ENCODE measurements at places on chromosomes 7 and 10.

GRCh38 chr10:84428711-84429110 lies 100.3 kb downstream of the CCSER2 start:
- H3K27me3 ChIP-seq: no peaks in the 10 kb centered on the region
- no peak overlapping the region for H3K4me3 ChIP-seq
- no peak overlapping the region for H3K27ac ChIP-seq
- no peaks in the 10 kb centered on the region for H3K36me3 ChIP-seq
- H3K4me1 ChIP-seq: peaks cover 10% of the 10 kb centered on the region
- DNase-seq: no peak

- H3K36me3 ChIP-seq: no peaks in the 10 kb centered on the region
- peak overlapping the region; percentile 41 for H3K27ac ChIP-seq
- H3K4me3 ChIP-seq: no peak overlapping the region
- DNase-seq: peak; percentile 51
- H3K4me1 ChIP-seq: peaks cover 26% of the 10 kb centered on the region
Observed at GRCh38 chr7:92682903-92683539, 92.8 kb upstream of the FAM133B start.

DNA sequence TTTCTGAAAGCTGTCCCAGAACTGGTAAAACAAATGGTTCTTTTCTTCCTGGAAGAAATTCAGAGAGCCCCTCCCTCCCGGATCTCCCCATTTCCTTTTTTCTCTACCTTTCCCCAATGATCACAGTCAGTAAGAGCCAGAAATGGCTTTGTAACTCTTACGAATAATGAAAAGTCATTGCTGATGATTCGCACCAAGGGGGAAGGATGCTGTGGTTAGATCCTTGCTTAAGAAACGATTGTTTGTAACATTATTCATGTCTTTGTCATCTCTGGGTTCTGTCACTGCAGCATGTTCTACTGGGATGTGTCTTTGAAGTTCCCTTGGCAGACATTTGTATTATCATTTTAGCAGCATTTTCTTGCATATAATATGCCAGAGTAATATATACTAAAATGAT lies 138.9 kb downstream of the CACNB2 start:
- DNase-seq: no peak
- no peak overlapping the region for H3K4me3 ChIP-seq

- no peak overlapping the region for H3K27ac ChIP-seq
- no peaks in the 10 kb centered on the region for H3K36me3 ChIP-seq
- no peaks in the 10 kb centered on the region for H3K4me1 ChIP-seq
- H3K4me3 ChIP-seq: no peak overlapping the region
- no peak for DNase-seq
Observed at GRCh38 chr10:130884456-130884855, 427.1 kb downstream of the TCERG1L start.

DNA sequence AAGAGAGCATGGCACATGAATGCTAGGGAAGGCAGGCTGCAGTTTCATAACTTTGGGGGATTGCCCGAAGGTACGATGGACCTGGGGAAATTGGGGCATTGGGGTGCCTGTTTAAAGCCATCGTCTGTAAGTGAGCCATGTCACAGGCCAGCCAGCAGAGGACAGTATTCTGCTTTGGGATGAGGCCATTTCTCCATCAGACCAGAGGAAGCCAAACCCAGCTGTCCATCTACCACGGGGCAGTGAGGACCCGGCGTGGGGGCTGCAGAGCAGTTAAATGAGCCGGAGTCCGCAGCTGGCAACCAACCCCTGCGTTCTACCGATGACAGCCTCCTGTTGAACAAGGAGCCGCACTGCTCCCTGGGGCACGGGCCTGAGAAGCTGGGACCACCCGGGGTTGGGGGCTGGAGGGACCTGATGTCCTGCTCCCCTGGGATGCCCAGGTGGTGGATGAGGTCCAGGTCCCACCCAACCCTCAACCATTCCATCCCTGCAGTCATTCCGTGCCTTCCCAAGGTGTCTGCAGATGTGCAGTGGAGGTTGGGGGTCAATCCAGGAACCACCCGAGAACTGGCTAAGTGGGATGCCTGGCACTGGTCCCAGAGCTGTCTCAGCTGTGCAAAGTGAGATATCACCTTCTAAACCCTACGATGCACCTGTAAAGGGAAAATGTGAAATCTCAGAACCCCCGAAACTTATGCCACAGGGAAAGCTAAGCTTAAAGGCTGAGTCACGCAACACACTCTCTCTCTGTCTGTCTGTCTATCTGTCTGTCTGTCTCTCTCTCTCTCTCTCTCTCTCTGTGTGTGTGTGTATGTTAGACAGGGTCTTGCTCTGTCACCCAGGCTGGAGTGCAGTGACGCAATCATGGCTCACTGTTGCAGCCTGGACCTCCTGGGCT lies 12.1 kb upstream of the RHBDD2 start:
- H3K27ac ChIP-seq: no peak overlapping the region
- no peaks in the 10 kb centered on the region for H3K27me3 ChIP-seq
- DNase-seq: no peak
- H3K4me1 ChIP-seq: peaks cover 30% of the 10 kb centered on the region
- no peaks in the 10 kb centered on the region for H3K36me3 ChIP-seq

- no peaks in the 10 kb centered on the region for H3K4me1 ChIP-seq
- H3K36me3 ChIP-seq: peaks cover 79% of the 10 kb centered on the region
- no peaks in the 10 kb centered on the region for H3K27me3 ChIP-seq
- no peak for DNase-seq
- H3K27ac ChIP-seq: no peak overlapping the region
Observed at GRCh38 chr10:100962351-100963080, 6.8 kb upstream of the SEMA4G start.

DNA sequence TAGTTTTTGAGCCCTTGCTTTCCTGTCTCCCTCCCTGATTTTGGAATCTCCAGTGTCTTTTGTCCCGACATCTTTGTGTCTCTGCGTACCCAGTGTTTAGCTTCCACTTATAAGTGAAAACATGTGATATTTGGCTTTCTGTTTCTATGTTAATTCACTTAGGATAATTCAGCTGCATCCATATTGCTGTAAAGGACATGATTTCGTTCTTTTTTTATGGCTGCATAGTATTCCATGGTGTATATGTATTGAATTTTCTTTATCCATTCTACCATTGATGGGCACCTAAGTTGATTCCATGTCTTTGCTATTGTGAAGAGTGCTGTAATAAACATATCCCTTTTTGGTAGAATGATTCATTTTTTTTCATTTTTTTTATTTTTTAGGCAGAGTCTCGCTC lies 48.3 kb downstream of the ADK start:
- no peak for DNase-seq
- H3K4me3 ChIP-seq: no peak overlapping the region
- H3K27me3 ChIP-seq: no peaks in the 10 kb centered on the region
- no peaks in the 10 kb centered on the region for H3K36me3 ChIP-seq
- no peak overlapping the region for H3K27ac ChIP-seq
- no peaks in the 10 kb centered on the region for H3K4me1 ChIP-seq

DNA sequence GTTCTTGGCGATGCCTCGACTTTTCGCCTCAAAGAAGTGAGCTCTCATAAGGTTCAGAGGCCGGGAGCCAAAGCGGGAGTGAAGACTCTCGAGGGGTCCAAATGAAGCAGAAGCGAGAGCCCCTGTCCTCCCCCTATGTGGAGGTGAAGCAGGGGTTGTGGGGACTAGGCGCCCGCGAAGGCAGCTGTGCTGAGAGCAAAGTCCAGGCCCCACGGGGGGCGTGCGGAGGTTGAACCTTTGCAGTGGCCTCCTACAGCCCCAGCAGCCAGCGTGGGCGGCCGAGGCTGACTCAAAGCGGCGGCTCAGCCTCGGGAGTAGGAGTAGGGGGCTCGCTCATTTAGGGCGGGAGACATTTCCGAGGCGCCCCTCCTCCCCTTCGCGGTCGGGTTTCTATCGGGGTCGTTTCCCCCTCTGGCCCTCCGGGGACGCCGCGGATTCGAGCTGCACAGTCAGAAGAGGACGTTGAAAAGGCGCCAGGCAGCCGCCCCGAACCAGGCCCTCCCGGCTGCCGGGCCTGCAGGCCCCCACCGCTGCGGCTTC lies 553 bp upstream of the ADD3 start:
- no peaks in the 10 kb centered on the region for H3K36me3 ChIP-seq
- H3K27ac ChIP-seq: peak overlapping the region; percentile 91
- no peak for DNase-seq
- H3K4me3 ChIP-seq: peak overlapping the region; percentile 78
- no peaks in the 10 kb centered on the region for H3K27me3 ChIP-seq

DNA sequence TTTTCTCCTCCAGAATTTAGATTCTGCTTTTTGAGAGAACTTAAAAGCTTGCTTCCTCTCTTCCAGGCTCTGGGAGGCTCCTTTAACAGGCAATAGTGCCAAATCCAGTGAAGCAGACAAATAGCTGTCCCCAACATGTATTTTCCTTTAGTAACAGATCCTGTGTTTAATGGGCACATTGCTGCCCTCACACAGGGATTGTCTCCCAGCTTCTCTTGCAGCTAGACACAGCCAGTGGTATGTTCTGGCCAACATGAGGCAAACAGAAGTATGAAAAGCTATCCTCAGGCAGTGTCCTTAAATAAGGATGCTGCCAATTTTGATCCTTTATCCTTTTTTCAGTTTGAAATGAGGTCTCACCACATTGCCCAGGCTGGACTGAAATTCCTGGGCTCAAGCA lies 38.2 kb downstream of the MALSU1 start:
- no peak overlapping the region for H3K4me3 ChIP-seq
- peaks cover 29% of the 10 kb centered on the region for H3K4me1 ChIP-seq
- no peak for DNase-seq
- H3K27ac ChIP-seq: no peak overlapping the region
- no peaks in the 10 kb centered on the region for H3K27me3 ChIP-seq

- no peaks in the 10 kb centered on the region for H3K36me3 ChIP-seq
- no peak for DNase-seq
- no peaks in the 10 kb centered on the region for H3K27me3 ChIP-seq
- H3K27ac ChIP-seq: no peak overlapping the region
- H3K4me3 ChIP-seq: no peak overlapping the region
Observed at GRCh38 chr7:31764462-31764861, 77.4 kb downstream of the PPP1R17 start.

- peak overlapping the region; percentile 90 for H3K27ac ChIP-seq
- DNase-seq: peak; percentile 84
- H3K27me3 ChIP-seq: peaks cover 29% of the 10 kb centered on the region
Observed at GRCh38 chr7:79452032-79452494, 1.4 kb downstream of the MAGI2 start.

- H3K4me3 ChIP-seq: no peak overlapping the region
- no peaks in the 10 kb centered on the region for H3K27me3 ChIP-seq
- H3K27ac ChIP-seq: peak overlapping the region; percentile 82
- no peak for DNase-seq
Observed at GRCh38 chr7:18177815-18178660, 150.4 kb upstream of the PRPS1L1 start.

- H3K4me1 ChIP-seq: no peaks in the 10 kb centered on the region
- no peaks in the 10 kb centered on the region for H3K27me3 ChIP-seq
- no peak overlapping the region for H3K27ac ChIP-seq
- H3K4me3 ChIP-seq: no peak overlapping the region
- no peak for DNase-seq
- no peaks in the 10 kb centered on the region for H3K36me3 ChIP-seq
Observed at GRCh38 chr7:137609500-137609899, 237.3 kb downstream of the DGKI start.

- H3K27me3 ChIP-seq: no peaks in the 10 kb centered on the region
- no peak overlapping the region for H3K4me3 ChIP-seq
- H3K36me3 ChIP-seq: no peaks in the 10 kb centered on the region
- H3K27ac ChIP-seq: no peak overlapping the region
Observed at GRCh38 chr10:91296471-91296870, 76.0 kb downstream of the PCGF5 start.

GRCh38 chr10:44952779-44953231 lies 6.8 kb upstream of the RASSF4 start:
- no peak for DNase-seq
- H3K27ac ChIP-seq: no peak overlapping the region
- peaks cover 7% of the 10 kb centered on the region for H3K36me3 ChIP-seq
- no peaks in the 10 kb centered on the region for H3K4me1 ChIP-seq
- H3K27me3 ChIP-seq: no peaks in the 10 kb centered on the region

- H3K36me3 ChIP-seq: peaks cover 4% of the 10 kb centered on the region
- peaks cover 15% of the 10 kb centered on the region for H3K4me1 ChIP-seq
- no peak overlapping the region for H3K4me3 ChIP-seq
- H3K27me3 ChIP-seq: no peaks in the 10 kb centered on the region
Observed at GRCh38 chr7:150365673-150366398, 2.8 kb upstream of the REPIN1 start.

DNA sequence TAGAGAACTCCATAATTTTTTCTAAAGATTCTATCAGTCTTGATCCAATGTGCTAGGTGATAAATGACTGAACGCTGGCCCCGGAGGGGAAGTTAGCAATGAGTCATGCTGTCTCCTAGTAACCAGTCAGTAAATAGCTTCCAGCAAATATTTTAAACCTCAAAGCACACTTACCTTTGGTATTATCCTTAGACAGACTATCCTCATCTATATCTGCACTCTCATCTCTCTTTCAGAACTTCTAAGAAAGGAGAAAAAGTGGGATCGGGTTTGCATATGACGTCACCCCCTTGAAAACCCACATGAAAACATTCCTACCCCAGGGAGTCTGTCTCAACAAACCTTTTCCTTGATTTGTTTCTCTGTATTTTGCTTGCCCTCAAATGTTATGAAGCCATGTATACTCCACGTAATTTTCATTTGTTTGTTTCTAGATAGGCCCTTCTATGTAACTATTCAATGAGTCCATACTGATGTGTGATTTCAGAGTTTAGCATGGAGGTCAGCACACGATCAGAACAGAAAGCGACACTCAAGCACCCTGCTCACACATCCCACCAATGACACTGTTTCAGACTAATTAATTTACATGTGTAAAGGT lies 174.9 kb upstream of the NRP1 start:
- no peaks in the 10 kb centered on the region for H3K27me3 ChIP-seq
- no peaks in the 10 kb centered on the region for H3K36me3 ChIP-seq
- H3K4me1 ChIP-seq: no peaks in the 10 kb centered on the region

DNA sequence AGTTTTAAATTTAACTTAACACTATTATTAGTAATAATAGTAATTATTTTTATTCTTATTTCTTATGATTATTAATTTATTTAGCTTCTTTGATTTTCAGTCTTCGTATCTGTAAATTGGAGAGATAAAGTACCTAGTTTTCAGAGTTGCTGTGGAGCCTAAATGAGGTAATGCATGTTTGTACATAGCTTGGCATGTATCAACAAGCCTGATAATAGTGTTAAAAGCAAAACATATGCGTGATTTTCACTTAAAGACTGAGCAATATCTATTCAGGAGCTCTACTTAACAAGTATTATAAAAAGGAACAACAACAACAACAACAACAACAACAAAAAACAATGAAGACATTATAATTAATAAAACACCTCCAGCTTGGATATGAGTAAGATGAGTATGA lies 12.4 kb downstream of the CALCR start:
- no peaks in the 10 kb centered on the region for H3K36me3 ChIP-seq
- H3K27me3 ChIP-seq: no peaks in the 10 kb centered on the region
- peaks cover 4% of the 10 kb centered on the region for H3K4me1 ChIP-seq

DNA sequence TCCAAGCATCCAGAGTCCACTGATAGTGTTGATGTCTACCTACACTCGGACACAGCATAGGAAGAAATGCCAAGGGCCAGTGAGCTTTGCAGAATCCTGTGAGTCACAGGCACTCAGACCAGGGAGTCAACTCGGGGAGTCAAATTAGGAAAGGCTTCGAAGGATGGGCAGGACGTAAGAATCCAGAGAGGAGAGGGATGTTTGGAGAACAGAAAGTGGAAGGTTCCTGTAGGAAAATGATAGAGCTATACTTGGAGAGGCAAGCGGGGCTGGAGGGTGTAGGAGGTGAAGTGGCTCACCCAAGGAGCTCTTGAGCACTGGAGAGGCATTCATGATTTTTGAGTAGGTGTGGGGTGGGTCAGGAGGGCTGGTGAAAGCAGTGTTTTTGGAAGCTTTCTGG lies 3.0 kb downstream of the ZYX start:
- peak overlapping the region; percentile 97 for H3K27ac ChIP-seq
- peak overlapping the region; percentile 98 for H3K4me3 ChIP-seq
- H3K27me3 ChIP-seq: no peaks in the 10 kb centered on the region
